ENCODE measurements at places on chromosomes 6 and 20. TPM values are rescaled to one million over a fixed set of nuclear protein-coding genes. Genes with fewer than 3 reads are reported as not detected.

DNA sequence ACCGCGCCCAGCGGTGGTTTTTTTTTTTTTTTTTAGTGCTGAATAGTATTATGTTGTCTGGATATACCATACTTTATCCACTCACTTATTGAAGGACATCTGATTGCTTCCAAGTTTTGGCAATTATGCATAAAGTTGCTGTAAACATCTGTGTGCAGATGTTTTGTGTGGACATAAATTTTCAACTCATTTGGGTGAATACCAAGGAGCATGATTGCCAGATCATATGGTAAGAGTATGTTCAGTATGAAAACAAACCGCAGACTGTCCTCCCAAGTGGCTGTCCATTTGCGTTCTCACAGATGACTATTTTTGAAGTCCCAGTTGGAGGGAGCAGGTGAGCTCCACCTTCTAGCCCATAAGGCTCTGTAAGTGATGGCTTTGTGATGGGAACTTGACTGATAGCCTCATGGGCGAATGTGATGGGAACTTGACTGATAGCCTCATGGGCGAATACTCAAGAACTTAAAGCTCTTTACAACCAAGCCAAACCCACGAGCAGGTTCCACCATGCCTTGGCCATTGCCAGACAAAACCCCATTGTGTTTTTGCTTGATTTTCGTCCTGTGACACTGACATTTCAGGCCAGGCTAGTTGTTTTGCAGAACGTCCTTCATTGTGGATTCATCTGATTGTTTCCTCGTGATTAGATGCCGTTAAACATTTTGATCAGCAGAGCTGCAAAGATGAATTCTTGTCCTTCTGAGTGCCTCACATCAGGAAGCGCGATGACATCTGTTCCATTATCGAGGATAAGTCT lies 51.0 kb downstream of the ZBTB2 start:
- H3K4me1 ChIP-seq: no peaks in the 10 kb centered on the region
- no peaks in the 10 kb centered on the region for H3K36me3 ChIP-seq
- H3K4me3 ChIP-seq: no peak overlapping the region
- DNase-seq: no peak

The CHD6 gene
- 41.8 TPM for total RNA-seq

DNA sequence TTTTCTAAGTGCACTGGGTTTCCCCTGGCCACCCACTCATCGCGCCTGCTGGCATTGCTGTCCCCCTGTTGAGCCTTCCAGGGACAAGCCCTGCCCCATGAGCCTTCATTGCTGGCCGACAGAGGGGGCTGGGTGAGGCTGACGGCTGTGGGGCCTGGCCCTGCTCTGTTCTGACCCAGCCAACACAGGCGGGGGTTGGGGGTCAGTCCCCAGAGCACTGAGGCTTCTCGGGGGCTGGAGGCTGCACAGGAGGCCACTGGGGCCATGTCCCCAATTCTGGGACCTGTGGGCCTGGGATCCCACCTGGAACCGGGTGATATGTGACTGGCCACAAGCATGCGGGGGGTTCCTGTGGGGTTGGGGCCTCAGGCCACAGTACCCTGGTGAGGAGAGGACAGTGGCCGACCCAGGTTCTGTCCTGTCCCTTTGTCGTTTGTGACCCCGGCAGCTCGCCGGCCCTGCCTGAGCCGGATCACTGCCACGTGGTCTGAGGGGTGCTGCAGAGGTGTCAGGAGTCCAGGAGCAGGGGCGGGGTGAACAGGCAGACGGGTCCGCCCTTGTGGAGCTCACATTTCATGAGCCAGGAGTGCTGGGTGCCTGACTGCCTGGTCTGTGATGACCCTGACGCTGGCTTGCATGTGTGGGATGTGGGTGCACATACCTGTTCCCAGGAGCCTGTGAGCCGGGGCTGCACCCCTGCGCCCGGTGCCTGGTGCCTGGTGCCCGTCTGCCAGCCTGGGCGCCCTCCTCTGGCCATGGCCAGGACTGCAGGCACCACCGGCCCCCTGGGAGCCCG lies 2.1 kb upstream of the COL20A1 start:
- no peak for DNase-seq
- H3K4me3 ChIP-seq: no peak overlapping the region
- H3K36me3 ChIP-seq: peaks cover 18% of the 10 kb centered on the region
- H3K27ac ChIP-seq: no peak overlapping the region

The SNAP25 gene
- total RNA-seq: 0.87 TPM

- H3K4me3 ChIP-seq: no peak overlapping the region
- no peak overlapping the region for H3K27ac ChIP-seq
- no peaks in the 10 kb centered on the region for H3K36me3 ChIP-seq
- no peak for DNase-seq
Measured at GRCh38 chr6:99145738-99146137, 198.0 kb upstream of the FBXL4 start.

DNA sequence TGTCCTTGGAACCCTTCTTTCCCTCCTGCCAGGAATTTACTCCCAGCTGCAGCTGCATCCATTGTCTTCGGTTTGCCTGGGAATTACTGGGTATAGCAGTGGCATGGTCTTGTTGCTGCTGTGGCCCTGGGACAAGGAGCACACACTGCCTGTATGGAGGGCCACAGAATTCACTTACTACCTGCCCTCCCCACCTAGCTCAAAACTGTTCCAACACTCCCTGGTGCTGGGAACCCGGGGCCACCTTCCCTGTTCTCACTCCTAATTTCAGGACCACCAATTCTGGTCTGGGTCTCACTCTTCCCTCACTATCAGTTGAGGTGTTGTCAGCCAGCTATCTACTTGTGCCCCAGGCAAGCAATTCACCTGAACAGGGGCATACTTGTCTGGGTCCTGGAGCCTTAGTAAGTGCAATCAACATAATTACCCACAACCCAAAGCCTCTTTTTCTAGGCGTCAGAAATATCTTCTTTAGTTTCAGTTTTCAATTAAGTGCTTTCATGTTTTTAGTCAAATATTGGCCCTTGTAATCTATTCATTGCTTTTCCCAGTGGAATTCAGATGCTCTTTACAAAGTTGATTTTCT lies 47.2 kb downstream of the METTL24 start:
- H3K4me3 ChIP-seq: no peak overlapping the region
- no peak for DNase-seq
- no peaks in the 10 kb centered on the region for H3K36me3 ChIP-seq
- H3K27ac ChIP-seq: no peak overlapping the region

GRCh38 chr20:14673164-14673563 lies 335.8 kb upstream of the FLRT3 start:
- no peaks in the 10 kb centered on the region for H3K36me3 ChIP-seq
- no peak for DNase-seq
- H3K4me1 ChIP-seq: no peaks in the 10 kb centered on the region
- H3K27ac ChIP-seq: no peak overlapping the region
- H3K27me3 ChIP-seq: no peaks in the 10 kb centered on the region

- DNase-seq: no peak
- H3K36me3 ChIP-seq: no peaks in the 10 kb centered on the region
- no peak overlapping the region for H3K27ac ChIP-seq
- H3K4me3 ChIP-seq: no peak overlapping the region
Measured at GRCh38 chr6:20112841-20113240, 99.4 kb downstream of the MBOAT1 start.
